ENCODE measurements at places on chromosomes 2 and 18.

- no peak for DNase-seq
These were observed 42.0 kb downstream of the GORASP2 start for GRCh38 chr2:170971071-170971470.

- DNase-seq: no peak
These were observed 392.7 kb upstream of the FANCL start for GRCh38 chr2:58633613-58634365.

- DNase-seq: no peak
These were observed 31.2 kb downstream of the VSNL1 start for GRCh38 chr2:17571681-17572080.

GRCh38 chr18:79200546-79201268, 131.5 kb downstream of the ATP9B start:
- no peak for DNase-seq

GRCh38 chr18:49026501-49027373, 76.0 kb upstream of the SMAD7 start:
- no peak for DNase-seq

- DNase-seq: no peak
These were observed 130.0 kb upstream of the STON1 start for GRCh38 chr2:48399828-48400552.

GRCh38 chr2:239193925-239194677, 206.7 kb downstream of the HDAC4 start:
- DNase-seq: no peak

DNA sequence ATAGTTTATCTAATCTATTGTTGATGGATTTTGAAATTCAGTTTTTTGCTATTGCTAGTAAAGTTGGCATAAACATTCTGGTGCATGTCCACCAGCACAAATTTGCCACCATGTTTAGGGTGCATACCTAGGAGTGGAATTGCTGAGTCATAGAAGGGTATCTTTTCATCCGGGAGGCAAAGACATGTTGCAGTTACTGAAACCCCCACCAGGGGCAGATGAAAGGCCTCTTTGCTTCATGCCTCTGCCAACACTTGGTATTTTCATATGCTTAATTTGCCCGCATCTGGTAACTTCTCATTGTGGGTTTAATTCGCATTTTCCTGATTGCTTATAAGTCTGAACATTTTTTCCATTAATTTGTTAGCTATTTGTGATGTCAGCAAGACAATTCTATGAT, 8.2 kb downstream of the DCC start:
- DNase-seq: no peak

DNA sequence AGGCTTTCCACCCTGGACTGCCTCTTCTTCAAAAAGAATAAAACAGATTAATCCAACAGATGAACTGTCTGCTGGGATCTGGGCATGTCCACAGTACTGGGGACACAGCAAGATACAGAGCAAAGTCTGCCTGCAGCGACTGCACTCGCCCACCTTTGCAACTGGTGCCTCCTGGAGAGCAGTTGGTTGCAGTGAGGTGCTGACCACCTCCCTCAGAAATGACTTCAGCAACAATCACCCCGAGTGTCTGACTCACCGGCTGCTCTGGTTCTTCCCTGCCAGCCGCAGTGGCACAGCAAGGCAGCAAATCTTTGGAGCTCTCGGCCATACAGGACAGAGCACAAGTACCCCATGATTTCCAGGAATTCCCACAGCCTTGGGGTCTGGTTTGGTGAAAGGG, 179.7 kb downstream of the ANAPC1 start:
- DNase-seq: no peak

GRCh38 chr2:230794497-230794896, 70.2 kb upstream of the ITM2C start:
- DNase-seq: no peak

DNA sequence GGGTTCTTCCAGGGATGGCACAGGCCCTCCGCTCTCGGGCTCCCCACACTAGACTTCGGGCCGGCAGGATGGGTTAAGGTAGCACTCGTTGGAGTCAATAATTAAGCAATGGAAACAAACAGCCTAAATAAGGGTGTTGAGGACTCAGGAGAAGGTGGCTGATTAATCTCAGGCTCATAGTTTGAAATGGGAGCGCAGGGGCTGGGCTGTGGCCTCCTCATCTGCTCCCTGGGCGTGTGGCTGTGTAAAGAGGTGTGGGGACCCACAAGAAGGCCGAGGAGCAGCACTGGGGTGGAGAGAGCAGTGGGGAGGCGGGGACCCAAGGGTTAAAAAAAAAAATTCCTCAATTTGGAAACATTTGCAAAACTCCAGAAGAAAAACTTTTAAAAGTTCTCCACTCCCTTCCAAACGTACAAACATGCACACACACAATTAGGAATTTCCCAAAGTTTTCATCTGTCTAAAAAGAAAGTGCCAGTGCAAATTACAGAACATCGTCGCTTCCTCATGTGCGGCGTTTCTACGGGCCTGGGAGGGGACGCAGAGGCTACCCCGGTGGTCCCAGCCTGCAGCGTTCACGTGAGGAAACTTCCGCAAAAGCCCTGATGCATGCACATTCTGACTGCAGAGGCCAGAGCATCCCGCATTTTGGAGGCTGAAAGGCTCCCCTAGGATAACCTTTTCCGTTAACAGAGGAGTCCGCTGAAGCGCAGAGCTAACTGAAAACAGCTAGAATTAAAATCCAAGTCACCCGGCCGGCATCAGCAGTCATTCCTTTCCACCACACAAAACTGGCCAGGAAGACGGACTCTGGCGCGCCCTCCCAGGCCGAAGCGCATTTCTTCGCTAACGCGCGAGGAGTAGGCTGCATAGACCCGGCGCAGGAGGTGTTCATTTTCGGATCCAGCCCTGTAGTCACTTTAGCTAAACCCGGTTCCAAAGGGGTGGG, 1.0 kb upstream of the TUBB6 start:
- DNase-seq: no peak

DNA sequence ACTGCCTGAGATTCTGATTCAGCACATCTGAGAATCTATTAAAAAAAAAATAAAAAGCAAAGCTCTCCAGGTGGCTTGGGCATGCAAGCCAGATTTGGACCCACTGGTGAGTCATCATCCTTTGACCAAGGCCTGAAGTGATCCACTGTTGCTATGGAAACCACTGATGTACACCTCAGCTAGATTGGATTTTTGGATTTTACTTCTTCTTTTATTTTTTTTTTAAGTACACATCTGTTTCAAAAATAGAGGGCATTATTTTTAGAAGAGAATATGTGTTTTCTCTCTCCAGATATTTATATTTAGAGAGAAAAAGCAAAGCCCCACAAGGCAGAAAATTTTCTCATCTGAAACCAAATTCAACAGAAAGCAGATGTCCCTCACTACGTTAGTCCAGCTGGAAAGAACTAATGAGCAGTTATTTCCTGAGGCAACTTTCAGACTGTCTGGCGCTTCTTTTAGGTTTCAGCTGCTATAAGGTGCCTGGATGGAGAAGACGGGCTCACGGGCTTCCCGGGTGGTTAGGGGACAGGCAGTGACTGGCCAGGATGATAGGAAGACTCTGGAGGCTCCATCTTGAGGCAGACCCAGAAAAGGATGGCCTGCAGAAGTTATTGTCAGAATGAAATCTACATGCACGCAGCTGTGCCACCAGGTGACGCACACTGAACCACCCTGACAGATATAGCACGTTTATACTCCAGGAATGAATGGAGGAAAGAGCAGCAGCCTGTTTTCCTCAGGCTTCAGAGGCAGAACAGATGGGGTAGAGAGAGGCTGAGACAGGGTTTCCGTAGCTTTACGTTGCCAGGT, 50.5 kb downstream of the MRPL35 start:
- no peak for DNase-seq

DNA sequence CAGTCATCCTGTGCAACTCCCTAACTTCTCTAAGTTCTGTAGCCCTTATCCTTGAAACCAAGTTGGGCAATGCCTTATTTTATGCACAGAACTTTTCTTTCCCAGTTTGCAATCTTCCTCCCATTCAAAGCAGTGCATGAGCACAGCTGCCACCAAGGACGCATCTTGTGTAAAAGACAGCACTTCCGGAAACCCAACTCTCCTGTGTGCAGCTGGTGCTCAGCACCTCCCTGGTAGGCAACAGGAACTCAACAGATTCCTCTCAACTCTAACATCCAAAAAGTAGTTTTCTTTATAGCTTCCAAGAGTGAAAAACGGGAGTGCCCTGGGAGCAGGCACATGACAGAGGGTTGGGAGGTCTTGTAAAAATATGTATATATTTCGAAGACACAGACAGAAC, 2.2 kb downstream of the TMEM18 start:
- DNase-seq: no peak

DNA sequence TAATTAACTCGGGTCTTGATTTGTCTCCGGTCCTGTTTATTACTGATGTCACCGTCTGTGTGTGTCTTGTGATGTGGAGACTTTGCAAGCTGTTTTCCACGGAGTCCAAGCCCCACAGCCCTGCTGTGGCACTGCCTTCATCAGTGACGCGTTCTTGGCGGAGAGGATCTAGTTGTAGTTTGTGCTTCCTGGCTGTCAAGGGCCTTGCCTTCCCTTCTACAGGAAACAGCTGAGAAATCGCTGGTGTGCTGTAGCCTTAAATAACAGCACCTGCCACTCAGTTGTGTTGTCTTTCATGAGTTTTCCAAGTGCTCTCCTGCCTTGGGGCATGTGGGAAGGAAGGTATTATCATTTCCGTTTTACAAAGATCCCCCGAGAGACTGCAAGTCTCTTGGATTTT, 26.3 kb downstream of the CTIF start:
- no peak for DNase-seq

DNA sequence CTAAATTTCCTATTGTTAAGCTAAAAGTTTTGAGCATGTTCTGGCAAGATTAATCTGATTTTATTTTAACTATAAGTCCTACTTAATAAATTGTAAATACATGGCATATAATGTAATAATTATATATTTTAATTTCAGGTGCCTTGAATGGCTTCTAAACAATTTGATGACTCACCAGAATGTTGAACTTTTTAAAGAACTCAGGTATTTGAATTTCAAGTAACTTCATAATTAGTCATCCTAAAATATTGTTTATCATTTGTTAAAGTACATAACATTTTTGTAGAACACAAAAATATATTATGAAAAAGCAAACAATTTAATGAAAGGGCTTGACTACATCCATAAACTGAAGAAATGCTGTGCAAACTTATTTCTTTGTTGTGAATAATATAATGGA, 14.5 kb downstream of the GMCL1 start:
- DNase-seq: no peak

Measured in activated T-helper 1 cell treated with anti-CD3 and anti-CD28 coated beads, Interleukin-2, amount 50 U/mL, for 16 hours (primary cell).